ENCODE measurements at places on chromosomes 12 and 14. TPM values are rescaled to one million over a fixed set of nuclear protein-coding genes. Genes with fewer than 3 reads are reported as not detected.

DNA sequence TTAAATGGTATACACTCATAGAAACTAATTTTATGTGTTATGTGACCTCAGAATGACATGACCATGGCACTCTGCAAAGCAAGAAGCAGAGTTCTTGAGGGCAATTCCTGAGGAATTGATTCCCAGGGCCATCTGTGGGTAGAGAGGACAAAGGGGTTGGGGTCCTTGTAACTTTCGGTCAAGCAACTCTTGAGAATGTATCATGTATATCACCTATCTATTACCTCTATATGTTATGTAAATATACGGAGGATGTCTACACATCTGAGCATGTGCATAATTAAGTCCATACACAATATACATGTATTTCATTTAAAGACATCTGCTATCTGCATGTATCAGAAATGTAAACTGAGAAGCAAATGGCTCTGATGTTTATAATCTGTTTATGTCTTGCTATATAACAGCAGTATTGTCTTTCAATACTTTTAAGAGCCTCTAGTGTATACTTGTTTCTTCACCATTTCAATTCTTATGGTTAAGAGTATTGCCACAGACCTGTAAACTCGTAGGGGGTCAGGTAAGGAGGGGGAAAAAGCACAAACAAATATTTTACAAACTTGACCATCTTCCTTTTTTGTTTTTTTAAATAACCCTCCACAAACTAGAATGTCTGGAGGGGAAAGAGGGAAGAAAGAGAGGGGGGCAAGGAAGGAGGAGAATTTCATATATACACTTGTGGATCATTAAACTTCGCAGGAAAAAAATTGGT lies 4.5 kb downstream of the FOXA1 start:
- H3K27me3 ChIP-seq = peaks cover 27% of the 10 kb centered on the region
- DNase-seq = no peak
- H3K36me3 ChIP-seq = peaks cover 4% of the 10 kb centered on the region
- no peak overlapping the region for H3K4me3 ChIP-seq

SLC25A47 gene
- not detected for polyA plus RNA-seq

GRCh38 chr14:91038439-91038838 lies 22.0 kb downstream of the RPS6KA5 start:
- no peak overlapping the region for H3K27ac ChIP-seq
- H3K27me3 ChIP-seq = peaks cover 1% of the 10 kb centered on the region
- DNase-seq = no peak
- H3K4me3 ChIP-seq = no peak overlapping the region
- peaks cover 25% of the 10 kb centered on the region for H3K4me1 ChIP-seq

ESPL1 gene
- polyA plus RNA-seq = 0.53 TPM

GRCh38 chr12:64057706-64058105 lies 164.4 kb downstream of the KICS2 start:
- no peaks in the 10 kb centered on the region for H3K4me1 ChIP-seq
- H3K27me3 ChIP-seq = peaks cover 4% of the 10 kb centered on the region
- no peaks in the 10 kb centered on the region for H3K36me3 ChIP-seq
- no peak overlapping the region for H3K4me3 ChIP-seq
- no peak overlapping the region for H3K27ac ChIP-seq
- DNase-seq = no peak

FOXA1 gene
- not detected for polyA plus RNA-seq

DNA sequence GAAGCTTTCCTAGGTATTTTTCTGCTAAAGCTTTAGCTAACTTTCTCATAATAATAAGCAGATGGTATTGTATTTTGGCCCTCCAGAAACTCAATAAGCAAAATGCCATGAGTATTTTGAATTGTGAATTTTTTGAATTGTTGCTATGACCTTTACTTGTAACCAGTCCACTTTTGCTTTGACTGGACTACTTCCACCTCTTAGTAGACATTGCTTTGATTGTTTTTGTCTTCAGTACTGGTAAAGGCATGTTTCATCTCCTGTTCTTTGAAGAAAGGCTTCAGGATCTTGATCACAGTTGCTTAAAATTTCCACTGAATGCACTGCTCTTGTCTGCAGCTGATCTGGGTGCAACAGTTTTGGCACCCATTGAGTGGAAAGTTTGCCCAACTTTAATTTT lies 102.3 kb downstream of the TRMT5 start:
- no peaks in the 10 kb centered on the region for H3K27me3 ChIP-seq
- no peak overlapping the region for H3K27ac ChIP-seq
- no peak overlapping the region for H3K4me3 ChIP-seq
- no peaks in the 10 kb centered on the region for H3K4me1 ChIP-seq
- peaks cover 33% of the 10 kb centered on the region for H3K36me3 ChIP-seq

OR4N2 gene
- polyA plus RNA-seq = not detected

- H3K27me3 ChIP-seq = no peaks in the 10 kb centered on the region
- no peaks in the 10 kb centered on the region for H3K36me3 ChIP-seq
- no peaks in the 10 kb centered on the region for H3K4me1 ChIP-seq
- DNase-seq = no peak
- no peak overlapping the region for H3K27ac ChIP-seq
- H3K4me3 ChIP-seq = no peak overlapping the region
Observed at GRCh38 chr14:31926652-31927347, 150.3 kb upstream of the ARHGAP5 start.

ALKBH1 gene
- polyA plus RNA-seq = 3.3 TPM

ZFHX2 gene
- polyA plus RNA-seq = not detected

GRCh38 chr14:101223561-101224162 lies 320.1 kb upstream of the RTL1 start:
- H3K36me3 ChIP-seq = no peaks in the 10 kb centered on the region
- DNase-seq = no peak
- peaks cover 3% of the 10 kb centered on the region for H3K27me3 ChIP-seq
- no peak overlapping the region for H3K27ac ChIP-seq
- no peak overlapping the region for H3K4me3 ChIP-seq

PIK3C2G gene
- not detected for polyA plus RNA-seq

DNA sequence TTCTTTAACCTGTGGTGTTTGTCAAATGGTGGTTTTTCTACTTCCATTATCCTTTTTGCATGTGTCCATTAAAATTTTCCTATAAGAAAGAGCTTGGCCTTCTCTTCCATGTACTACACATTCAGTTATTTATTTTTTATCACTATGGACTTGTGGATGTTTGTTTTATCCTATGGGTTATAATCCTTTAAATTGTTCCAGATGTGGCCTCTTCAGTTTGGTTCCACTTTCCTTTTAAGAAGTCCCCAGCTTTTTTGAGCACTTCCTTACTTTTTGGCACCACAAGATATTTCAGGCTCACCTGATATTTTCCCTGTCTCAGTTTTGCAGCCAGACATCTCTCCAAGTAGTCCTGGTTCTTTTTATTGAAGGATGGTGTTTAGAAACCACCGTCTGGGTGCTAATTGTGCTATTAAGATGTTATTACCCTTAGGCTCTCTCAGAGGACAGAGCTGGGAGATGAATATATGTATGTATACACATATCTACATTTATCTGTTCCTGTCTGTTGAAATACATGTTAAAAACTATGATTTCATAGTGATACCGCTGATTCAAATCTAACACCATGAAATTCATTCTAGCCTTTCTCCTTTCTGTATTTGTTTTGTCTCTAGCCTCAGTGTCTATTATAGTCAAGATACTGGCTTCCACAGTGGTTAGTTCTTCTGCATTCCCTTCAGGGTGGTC lies 408.5 kb upstream of the RGS6 start:
- H3K27ac ChIP-seq = no peak overlapping the region
- DNase-seq = no peak
- peaks cover 6% of the 10 kb centered on the region for H3K36me3 ChIP-seq
- no peak overlapping the region for H3K4me3 ChIP-seq
- no peaks in the 10 kb centered on the region for H3K27me3 ChIP-seq

DNA sequence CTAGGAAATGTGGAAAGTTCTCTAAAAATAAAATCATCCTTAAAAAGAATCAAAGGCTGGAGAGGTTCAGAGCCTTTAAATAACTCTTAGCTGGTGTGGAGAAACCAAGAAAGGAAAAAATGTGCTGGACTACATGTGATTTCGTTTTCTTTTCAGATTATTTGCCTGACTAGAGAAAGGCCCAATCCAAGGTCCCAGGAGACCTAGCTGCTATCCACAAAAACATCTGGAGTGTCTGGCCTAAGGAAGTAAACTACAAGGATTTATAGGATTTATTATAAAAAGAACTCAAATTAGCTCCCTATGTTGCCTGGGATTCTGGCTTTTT lies 774 bp upstream of the TMEM30B start:
- DNase-seq = no peak
- peaks cover 2% of the 10 kb centered on the region for H3K27me3 ChIP-seq
- H3K27ac ChIP-seq = no peak overlapping the region
- H3K36me3 ChIP-seq = no peaks in the 10 kb centered on the region

- no peak for DNase-seq
- H3K27ac ChIP-seq = no peak overlapping the region
Observed at GRCh38 chr14:73606271-73606670, 6.0 kb upstream of the ACOT6 start.

APPL2 gene
- polyA plus RNA-seq = 14.1 TPM

INTS13 gene
- polyA plus RNA-seq = 27.2 TPM

DNA sequence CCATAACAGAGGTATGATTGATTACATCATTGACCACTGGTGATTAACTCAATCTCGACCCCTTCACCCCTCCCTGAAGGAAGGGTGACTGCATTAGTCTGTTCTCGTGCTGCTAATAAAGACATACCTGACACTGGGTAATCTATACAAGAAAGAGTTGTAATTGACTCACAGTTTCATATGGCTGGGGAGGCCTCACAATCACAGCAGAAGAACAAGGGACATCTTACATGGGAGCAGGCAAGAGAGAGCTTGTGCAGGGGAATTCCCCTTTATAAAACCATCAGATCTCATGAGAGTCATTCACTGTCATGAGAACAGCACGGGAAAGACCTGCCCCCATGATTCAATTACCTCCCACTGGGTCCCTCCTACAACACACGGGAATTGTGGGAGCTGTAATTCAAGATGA lies 55.9 kb upstream of the TMCC3 start:
- H3K27ac ChIP-seq = no peak overlapping the region
- no peaks in the 10 kb centered on the region for H3K36me3 ChIP-seq
- H3K4me1 ChIP-seq = peaks cover 29% of the 10 kb centered on the region
- no peak for DNase-seq

DNA sequence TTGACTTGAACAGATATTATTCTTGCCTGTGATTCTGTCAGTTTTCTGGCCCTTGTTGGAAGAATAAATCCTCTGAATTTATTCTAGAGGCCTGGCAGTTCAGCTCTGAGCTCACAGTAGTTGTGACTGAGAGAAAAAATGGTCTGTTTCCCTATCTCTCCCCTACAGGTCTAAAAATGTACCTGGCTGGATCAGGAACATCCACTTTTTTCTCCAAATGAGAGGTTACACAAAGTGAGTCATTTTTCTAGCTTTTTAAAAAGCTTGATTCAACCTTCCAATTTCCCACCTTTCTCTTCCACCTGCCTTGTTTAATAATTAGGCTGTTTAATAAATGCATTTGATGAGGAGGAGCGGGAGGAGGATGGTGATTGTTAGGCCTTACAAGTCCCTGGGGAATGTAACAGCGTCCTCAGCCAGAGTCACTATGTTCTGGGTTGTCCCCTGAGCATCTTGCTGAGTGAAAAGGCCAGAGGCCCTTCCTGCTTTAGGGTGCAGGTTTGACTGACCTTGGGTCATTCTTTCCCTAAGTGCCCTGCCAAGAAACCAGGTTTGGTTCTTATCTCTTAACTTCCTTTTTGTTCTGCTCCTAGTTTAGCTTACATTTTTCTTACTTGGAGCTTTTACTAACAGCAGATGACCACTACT lies 91.7 kb upstream of the FUT8 start:
- H3K27ac ChIP-seq = no peak overlapping the region
- H3K27me3 ChIP-seq = peaks cover 1% of the 10 kb centered on the region
- H3K36me3 ChIP-seq = no peaks in the 10 kb centered on the region
- DNase-seq = no peak
- no peaks in the 10 kb centered on the region for H3K4me1 ChIP-seq
- no peak overlapping the region for H3K4me3 ChIP-seq

GRCh38 chr14:89899917-89900663 lies 54.4 kb downstream of the EFCAB11 start:
- H3K4me3 ChIP-seq = no peak overlapping the region
- peaks cover 2% of the 10 kb centered on the region for H3K27me3 ChIP-seq
- DNase-seq = peak; percentile 30
- peaks cover 9% of the 10 kb centered on the region for H3K4me1 ChIP-seq
- no peaks in the 10 kb centered on the region for H3K36me3 ChIP-seq
- H3K27ac ChIP-seq = no peak overlapping the region

GRCh38 chr12:72028966-72029365 lies 90.3 kb downstream of the TPH2 start:
- H3K4me1 ChIP-seq = no peaks in the 10 kb centered on the region
- H3K27me3 ChIP-seq = no peaks in the 10 kb centered on the region
- no peak overlapping the region for H3K27ac ChIP-seq
- no peak overlapping the region for H3K4me3 ChIP-seq
- DNase-seq = no peak

CLEC14A gene
- not detected for polyA plus RNA-seq

DNA sequence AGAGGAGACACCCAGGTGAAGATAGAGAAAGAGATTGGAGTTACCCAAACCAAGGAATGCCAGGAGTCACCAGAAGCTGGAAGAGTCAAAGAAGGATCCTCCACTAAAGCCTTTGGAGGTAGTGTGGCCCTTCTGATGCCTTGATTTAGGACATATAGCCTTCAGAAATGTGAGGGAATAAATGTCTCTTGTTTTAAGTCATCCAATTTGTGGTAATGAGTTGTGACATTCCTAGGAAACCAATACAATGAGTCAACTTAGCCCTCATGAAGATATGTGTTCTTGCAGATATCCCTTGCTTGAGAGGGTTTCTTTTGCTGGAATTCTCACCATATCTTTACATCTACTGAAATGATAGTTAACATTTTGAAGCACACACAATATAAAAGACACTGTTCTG lies 58.8 kb downstream of the CCER1 start:
- no peak overlapping the region for H3K4me3 ChIP-seq
- H3K36me3 ChIP-seq = no peaks in the 10 kb centered on the region
- H3K27ac ChIP-seq = no peak overlapping the region
- H3K4me1 ChIP-seq = no peaks in the 10 kb centered on the region

GRCh38 chr12:39915249-39915648 lies 190.6 kb downstream of the SLC2A13 start:
- H3K27me3 ChIP-seq = peaks cover 1% of the 10 kb centered on the region
- no peak overlapping the region for H3K27ac ChIP-seq
- no peak overlapping the region for H3K4me3 ChIP-seq
- H3K4me1 ChIP-seq = no peaks in the 10 kb centered on the region
- no peak for DNase-seq

DNA sequence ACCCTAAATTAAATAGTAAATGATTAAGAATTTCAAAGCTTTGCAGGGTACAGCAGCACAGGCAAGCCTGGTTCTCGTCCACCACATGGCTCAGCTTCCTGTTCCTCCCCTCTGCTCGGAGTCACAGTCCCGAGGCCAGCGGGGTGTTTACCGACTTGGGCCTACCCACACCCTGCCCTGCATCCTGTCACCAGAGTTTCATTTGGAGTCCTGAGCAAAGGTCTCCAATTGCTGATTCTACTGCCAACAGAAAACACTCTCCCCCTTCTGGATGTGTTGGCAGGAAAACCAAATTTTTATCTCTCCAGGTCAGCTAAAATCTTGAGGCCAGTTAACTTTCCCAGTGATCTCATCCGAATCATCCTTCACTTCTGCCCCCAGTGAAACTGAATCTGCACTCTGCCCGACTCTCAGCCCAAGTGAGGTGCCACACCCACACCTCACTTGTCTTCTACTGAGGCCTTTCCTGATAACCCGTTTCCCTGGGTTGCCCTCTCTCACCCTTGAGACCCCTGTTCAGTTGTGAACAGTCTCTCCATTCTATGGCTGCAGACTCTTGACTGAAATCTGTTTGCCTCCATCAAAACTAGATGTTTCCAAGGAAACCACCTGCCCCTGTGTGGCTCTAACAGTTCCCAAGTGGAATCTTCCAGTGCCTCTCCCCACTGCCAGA lies 71.2 kb downstream of the VCPKMT start:
- H3K36me3 ChIP-seq = peaks cover 21% of the 10 kb centered on the region
- H3K27ac ChIP-seq = peak overlapping the region; percentile 97
- peak overlapping the region; percentile 59 for H3K4me3 ChIP-seq
- H3K27me3 ChIP-seq = peaks cover 4% of the 10 kb centered on the region
- peak; percentile 75 for DNase-seq
- peaks cover 74% of the 10 kb centered on the region for H3K4me1 ChIP-seq

KLRB1 gene
- 303 TPM for polyA plus RNA-seq

INHBC gene
- polyA plus RNA-seq = 0.15 TPM
